ENCODE measurements at places on chromosomes 3 and 15.

DNA sequence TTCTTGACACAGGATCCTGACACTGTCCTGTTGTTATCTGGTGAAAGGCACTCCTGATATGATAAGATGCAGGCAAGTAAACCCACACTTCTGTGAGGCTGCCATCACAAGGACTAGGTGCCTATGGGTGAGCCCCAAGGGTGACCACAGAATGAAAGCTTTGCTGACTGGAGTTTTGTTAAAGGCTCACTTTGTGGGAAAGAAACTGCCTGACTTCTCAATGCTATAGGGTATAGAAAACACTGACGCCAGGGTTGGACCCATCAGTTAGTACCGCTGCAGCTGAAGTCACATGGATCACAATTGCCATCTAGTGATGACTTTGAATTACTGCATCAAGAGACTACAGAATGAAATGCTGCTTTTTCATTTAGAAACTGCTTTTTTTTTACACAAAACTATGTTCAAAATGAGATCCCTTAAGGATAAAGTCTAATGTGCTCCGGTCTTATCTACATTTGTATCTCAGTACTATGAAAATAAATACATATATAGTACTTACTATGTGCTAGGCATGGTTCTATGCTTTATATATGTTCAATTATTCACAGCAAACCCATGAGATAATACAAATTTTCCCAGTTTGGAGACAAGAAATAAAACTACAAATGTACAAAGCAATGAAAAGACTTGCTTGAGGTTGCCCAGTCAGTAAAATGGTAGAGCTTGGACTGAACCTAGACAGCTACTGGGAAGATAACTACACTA is 64.2 kb upstream of the CMSS1 start:
- DNase-seq: peak; percentile 64

- no peak for DNase-seq
These were observed 153.5 kb downstream of the UACA start for GRCh38 chr15:70609889-70610288.

- DNase-seq: no peak
These were observed 105.7 kb downstream of the MBNL1 start for GRCh38 chr3:152374262-152374990.

- DNase-seq: peak; percentile 38
These were observed 1239.2 kb downstream of the NSUN3 start for GRCh38 chr3:95302044-95302443.

- DNase-seq: no peak
These were observed 120.0 kb downstream of the SLCO3A1 start for GRCh38 chr15:91973481-91973880.

- DNase-seq: no peak
These were observed 200.6 kb downstream of the BCHE start for GRCh38 chr3:165636684-165637015.

DNA sequence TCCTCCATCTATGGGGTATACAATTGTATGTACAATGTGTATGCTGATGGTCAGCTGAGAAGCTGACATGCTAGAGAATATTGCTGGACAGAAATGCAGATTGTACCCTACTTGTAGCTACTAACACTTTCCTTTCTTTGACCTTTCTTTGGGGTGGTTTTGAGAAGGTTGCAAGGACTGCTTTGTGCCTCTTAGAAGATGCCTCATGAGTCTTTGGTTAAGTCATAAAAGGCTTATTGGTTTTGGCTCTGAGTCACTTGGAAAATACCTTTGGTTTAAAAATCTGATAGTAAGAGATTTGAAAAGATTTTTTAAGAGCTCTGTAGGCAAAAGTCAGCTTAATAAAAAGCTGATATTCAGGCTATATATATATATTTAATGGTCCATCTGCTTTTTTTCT is 71.5 kb downstream of the ZMAT3 start:
- DNase-seq: no peak

- DNase-seq: no peak
These were observed 545.9 kb downstream of the IGSF11 start for GRCh38 chr3:118488732-118489131.

DNA sequence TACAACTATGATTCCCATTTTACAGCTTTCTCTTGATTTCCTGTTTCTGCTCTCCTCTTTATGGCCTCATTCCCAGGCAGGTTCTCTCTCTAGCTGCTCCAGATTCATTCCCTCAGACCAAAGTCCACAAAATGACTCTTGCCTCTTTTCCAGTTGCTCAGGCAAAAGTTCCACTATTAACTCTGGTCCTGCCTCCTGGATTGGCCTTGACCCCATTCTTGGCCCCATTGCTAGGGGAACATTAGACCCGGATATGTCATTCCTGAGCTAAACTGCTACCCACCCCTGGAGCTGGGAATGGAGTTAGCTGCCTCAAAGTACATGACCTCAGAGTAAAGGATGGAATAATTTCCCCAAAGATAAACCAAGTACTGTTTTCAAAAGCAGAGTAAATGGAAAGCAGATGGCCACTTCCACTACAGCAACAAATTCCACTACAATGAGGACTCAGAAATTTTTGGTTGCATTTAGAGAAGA is 73.0 kb upstream of the GAP43 start:
- DNase-seq: peak; percentile 44

GRCh38 chr3:4996771-4997291 is 17.6 kb downstream of the BHLHE40 start:
- no peak for DNase-seq

GRCh38 chr15:27086805-27087204 is 115.8 kb downstream of the GABRG3 start:
- no peak for DNase-seq

DNA sequence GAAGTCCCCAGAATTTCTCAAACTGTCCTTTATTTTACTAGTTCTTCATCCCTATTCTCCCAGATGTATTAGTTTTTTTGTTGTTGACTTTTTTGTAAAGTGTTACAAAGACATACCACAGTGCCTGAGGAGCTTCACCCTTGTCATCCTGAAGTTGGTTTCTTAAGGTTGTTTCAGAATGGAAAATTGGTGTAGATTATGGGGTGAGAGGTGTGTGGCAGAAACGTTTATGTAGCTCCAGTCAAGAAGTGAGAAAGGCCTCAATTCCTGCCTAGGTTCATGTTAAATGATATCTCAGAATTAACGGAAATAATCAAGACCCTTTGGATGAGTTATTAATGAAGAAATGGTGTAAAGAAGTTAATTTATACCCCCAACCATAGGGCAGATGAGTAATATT is 6.8 kb downstream of the EDEM1 start:
- DNase-seq: no peak

DNA sequence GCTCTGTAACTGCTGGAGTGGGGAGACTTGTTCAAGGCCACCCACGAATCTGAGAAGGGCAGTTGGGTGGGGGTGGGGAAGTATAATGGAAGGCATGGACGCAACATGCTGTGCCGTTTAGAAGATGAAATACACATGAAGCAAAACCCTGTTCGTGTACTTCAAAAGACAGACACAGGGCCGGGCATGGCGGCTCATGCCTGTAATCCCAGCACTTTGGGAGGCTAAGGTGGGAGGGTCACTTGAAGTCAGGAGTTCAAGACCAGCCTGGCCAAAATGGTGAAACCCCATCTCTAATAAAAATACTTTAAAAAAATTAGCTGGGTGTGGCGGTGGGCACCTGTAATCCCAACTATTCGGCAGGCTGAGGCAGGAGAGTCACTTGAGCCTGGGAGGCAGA is 36.9 kb upstream of the SFMBT1 start:
- no peak for DNase-seq

GRCh38 chr3:110397115-110397514 is 674.5 kb upstream of the NECTIN3 start:
- no peak for DNase-seq

Data from fibroblast of skin of left quadriceps (primary cell).